ENCODE measurements at places on chromosomes 3 and 15.

DNA sequence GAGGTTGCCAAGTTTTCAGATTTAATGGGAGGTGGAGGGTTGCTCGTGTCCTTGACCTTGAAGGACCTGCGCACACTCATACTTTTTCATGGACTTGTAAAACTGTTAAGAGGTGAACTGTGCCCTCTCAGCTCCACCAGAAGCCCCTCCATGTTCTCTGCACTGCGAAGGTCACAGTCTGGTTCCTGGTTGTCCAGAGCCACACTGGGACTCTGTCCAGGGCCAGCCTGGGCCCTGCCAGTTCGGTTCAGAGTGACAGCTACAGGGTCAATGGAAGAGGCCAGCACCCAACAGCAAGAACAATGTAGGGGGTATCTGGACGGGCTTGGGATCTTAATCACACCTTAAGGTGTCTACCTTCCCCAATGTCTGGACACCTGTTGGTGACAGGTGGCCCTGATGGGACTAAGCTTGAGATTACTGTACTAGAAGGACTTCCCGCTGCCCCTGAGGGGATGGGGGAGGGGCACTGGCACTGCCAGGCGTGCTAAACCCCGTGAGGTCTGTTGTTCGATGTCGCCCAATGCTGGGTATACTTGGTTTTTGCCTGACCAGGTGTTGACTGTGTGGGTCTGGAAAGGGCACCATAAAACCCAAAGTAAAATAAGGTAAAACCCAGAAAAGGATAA lies 34.7 kb downstream of the GRK7 start:
- no peak for DNase-seq

DNA sequence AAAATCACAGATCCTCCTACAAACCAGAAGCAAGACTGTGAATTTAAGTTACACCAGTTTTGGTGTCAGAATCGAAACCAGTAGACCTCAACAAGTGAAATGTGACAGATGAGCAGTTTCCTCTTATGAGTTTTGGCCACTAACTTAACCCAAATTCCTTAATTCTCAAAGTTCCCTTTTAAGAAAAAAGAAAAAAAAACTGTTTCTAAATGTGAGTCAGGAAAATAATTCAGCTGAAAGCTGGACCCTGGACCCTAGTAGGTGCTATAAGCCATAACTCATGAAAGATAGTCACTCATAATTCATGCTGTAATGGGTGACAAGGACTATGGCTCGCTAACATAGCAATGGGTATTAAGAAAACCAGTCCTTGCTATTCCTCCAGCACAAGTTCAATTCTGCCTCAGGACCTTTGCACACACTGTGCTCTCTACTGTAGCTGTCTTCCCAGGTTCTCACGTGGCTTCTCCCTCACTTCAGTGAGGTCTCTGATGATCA lies 9.0 kb upstream of the THRB start:
- no peak for DNase-seq

DNA sequence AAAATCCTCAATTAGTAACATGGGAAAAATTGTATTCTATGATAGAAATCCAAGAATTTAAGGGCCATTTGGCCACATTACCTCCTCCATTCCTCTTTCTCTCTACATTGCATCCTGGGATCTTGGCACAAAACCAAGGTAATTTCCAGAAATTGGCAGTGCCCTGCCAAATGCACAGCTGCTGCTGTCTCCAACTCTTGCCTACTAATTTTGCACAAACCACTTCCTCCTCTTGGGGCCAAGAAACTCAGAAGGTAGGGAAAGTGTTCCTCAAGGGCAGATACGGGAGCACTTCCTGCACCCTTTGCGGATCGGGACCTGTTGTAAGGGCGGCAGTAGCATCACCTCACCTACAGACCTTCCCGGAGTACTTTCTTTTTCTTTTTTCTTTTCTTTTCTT lies 57.8 kb downstream of the MAP3K13 start:
- DNase-seq = peak; percentile 29

- DNase-seq = no peak
Measured at GRCh38 chr3:113193719-113194118, 17.6 kb upstream of the BOC start.

DNA sequence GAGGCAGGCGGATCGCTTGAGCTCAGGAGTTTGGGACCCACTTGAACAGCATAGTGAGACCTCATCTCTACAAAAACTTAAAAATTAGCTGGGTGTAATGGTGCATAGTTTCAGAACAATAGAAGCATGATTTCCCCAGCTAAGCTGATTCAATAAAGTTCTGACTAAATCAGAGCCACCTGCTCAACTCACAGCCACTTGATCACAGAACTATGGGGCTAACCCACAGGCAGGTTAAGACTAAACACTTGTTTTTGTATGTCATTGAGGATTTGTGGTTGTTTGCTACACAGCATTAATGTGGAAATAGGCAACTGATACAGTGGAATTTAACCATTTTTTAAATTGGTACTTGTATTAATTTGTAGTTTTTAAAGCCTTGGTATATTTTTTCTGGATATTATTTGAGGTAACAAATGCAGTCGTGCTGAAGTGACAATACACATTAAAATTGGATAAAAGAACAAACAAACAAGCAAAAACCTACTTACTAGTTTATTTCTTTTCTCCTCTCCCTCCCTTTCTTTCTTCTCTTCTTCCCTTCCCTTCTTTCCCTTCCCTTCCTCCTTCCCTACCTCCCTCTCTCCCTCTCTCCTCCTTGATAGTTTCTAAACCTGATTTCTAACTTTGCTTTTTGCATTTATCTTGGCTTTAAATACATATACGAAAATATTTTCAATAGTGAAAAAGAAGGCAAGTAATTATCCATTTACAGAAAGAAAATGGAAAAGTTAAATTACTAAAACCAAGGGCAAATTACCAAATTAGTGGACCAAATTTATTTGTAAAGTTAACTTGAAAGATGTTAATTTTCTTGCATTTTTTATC lies 32.1 kb downstream of the OXSM start:
- no peak for DNase-seq

GRCh38 chr3:168051531-168052471 lies 43.9 kb downstream of the GOLIM4 start:
- DNase-seq = no peak

- no peak for DNase-seq
Measured at GRCh38 chr3:32315441-32315840, 76.2 kb upstream of the CMTM7 start.

- no peak for DNase-seq
Measured at GRCh38 chr3:119492128-119492527, 6.2 kb upstream of the TIMMDC1 start.

DNA sequence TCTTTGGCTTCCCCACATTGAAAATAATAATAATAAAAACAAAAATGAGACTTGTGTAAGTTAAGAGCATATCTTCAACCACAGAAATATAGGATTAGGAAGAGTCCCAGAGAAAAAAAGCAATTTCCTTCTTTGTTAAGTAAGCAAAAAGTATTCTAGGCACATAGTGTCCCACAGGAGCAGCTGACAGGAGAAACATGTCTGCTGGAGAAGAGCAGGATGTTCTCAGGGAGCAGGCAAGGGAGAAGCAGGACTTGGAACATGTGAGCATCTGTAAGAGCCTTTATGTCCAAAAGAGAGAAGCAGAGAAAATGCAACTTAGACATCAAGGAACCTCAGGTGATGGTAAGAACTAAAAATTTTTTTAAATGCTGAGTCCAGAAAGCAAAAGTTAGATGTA lies 39.0 kb downstream of the TTC23 start:
- no peak for DNase-seq

All from left hindlimb (tissue), 1 donor.